Left lobe of liver (tissue), 2 donors: ENCODE measurements at places on chromosomes 13 and 19. TPM values are rescaled to one million over a fixed set of nuclear protein-coding genes. Genes with fewer than 3 reads are reported as not detected.

- DNase-seq = no peak
Observed at GRCh38 chr19:2926341-2927031, 18.3 kb downstream of the ZNF77 start.

DNA sequence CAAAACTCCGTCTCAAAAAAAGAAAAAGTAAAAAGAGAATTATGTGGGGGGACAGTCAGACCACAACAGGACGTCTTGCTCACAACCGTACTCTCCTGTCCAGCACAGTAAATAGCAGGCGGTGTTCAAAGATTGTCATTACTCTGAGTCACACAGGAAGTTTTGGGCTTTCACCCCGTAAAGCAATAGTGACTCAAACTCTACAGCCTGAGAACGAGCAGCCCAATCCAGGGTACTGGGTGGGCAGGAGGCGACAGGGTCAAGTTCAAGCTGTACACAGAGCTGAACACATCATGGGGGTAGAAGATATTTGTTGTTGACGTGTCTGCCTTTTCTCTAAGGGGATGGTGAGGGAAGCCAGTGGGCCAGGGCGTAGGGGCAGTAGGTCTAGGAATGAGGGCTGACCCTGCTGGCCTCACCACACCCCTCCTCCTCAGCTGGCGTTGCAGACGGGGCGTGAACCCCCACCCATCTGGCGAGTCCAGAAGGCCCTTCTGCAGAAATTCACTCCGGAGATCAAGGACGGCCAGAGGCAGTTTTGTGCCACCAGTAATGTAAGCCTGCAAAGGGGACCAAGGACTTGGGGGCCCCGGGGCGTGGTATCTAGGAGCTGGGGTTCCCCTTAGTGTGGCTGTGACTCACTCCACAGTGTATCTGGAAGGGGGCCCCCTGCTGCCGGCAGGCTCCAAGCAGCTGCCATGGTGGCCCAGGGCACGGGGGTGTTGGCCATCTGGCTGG is 23.3 kb downstream of the PRR12 start:
- DNase-seq = no peak

PLPPR3 gene
- total RNA-seq = not detected

GRCh38 chr13:101703838-101704237 is 251.4 kb downstream of the ITGBL1 start:
- DNase-seq = no peak

TDRD12 gene
- not detected for total RNA-seq

GRCh38 chr13:48161530-48162179 is 66.8 kb upstream of the MED4 start:
- peak; percentile 58 for DNase-seq

FDX2 gene
- total RNA-seq = 11.0 TPM

ZIC2 gene
- 0.38 TPM for total RNA-seq

CCDC70 gene
- not detected for total RNA-seq
